ENCODE measurements at places on chromosomes 2 and 18.

- DNase-seq: no peak
These were observed 186.4 kb downstream of the TNS1 start for GRCh38 chr2:217816396-217816869.

GRCh38 chr18:57959278-57959677 lies 84.7 kb upstream of the NEDD4L start:
- DNase-seq: no peak

DNA sequence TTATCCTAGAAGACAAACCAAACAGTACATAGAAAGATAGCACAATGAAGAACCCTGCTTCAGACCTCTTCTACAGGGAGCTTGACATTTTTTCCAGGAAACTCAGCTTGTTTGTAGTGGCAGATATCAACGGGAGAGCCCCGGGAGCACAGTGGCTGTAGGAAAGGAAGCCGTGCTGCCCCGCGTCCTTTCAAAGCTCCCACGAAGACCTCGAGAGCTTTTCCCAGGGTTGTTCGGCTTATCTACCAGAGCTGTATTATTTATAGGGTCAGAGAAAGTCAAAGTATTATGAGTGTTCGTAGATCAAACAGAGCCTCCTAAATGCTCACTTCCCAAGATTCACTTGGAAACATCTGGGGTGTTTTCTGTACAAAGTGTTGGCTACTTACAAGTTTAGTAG lies 167.1 kb upstream of the COPS8 start:
- no peak for DNase-seq

GRCh38 chr2:26144031-26144430 lies 28.9 kb upstream of the GAREM2 start:
- no peak for DNase-seq

DNA sequence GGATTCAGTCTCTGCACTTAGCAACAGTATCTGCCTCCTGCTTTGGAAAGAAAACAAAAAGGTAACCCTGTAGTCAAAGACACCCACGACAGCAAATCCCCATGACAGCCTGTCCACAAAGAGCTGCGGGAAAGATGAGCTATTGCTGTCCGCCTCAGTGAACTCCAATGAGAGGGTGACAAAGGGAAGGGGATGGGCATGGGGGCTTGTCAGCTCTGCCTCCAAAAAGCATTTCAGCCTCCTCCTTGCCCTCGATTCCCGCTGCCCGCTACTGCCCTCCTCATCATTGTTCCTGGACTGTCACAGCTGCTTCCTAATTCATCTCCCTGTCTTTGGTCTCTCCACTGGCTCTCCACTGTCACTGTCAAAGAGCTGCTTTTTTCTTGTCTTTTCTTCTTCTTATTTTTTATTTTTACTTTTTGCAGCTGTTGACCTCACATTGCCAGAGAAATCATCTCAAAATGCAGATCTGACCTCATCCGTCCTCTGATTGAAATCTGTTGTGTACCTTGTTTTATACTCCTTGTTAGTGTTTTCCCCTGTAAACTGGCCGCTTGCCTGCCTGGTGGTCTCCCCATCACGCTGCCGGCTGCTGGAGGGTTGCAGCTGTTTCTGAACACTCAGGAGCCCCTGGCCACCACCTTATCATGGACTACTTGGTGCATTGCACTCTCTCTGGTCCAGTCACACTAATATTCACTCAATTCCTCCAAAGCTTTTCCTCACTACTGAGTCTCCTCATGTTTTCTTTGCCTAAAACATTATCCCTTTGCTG lies 7.9 kb upstream of the E2F6 start:
- DNase-seq: no peak

DNA sequence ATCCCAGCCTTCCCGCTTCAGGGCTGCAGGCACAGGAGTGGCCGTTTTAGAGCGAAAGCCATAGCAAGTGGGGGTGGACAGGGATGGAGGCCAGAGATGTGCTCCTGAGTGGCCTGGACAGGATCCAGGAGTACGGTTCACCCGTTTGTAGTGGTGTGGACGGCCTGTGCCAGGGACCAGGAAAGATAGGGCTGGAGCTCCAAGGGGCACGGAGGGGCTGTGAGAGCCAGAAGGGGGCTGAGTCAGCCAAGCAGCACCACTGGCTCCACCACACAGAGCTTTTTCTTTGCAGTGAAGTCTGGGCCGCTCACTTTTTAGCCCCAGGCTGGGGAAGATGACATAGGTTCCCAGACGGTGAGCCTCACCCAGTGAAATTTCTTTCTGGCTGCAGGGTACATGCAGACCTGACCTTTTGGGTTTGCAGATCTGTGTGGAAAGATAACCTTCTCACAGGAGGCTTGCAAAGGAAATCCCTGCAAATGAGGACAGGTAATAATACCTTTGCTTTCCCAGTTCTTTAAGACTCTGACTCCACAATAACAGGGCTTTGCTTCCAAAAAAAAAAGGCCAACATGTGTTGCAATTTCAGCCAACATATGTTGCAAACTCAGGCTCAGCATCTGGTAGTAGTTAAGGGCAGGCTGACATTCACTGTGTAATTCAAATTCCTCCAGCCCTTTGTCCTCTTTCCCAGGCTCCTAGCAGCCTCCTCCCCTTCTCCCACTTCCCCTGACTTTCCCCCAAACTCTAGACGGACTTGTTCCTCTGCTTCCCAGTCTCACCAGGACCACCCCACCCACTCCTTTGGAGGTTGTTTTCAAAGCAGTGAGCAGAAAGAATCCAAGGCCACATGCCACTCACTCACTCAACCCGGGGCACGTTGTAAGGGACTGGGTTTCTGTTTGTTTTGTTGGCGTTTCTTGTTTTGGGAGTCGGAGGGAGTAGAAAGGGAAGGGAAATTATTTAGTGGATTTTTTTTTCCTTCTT lies 20.3 kb upstream of the LAPTM4A start:
- DNase-seq: no peak

DNA sequence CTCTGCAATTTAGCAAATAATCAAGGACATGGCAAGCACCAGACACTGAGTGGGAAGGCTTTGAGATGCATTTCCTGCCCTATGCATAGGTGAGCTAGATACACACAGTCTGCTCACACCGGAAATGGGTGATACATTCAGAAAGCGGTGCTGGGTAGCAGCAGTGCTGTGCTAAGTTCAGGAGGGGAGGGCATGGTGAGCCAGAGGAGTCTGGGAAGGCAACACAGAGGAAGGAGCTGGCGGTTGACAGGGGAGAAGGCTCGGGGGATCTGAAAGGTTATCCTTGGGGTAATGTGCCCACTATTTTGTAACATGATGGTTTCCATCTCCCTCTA lies 57.4 kb upstream of the EPAS1 start:
- no peak for DNase-seq

GRCh38 chr2:75054296-75054695 lies 95.9 kb downstream of the POLE4 start:
- DNase-seq: no peak

GRCh38 chr2:240277073-240277806 lies 136.8 kb upstream of the OTOS start:
- no peak for DNase-seq

- no peak for DNase-seq
These were observed 260.8 kb downstream of the CD226 start for GRCh38 chr18:69686861-69687260.

GRCh38 chr2:222927600-222927999 lies 66.8 kb downstream of the ACSL3 start:
- DNase-seq: no peak

GRCh38 chr2:126368758-126369157 lies 287.2 kb upstream of the GYPC start:
- no peak for DNase-seq

GRCh38 chr18:7600528-7601245 lies 33.6 kb downstream of the PTPRM start:
- DNase-seq: no peak

DNA sequence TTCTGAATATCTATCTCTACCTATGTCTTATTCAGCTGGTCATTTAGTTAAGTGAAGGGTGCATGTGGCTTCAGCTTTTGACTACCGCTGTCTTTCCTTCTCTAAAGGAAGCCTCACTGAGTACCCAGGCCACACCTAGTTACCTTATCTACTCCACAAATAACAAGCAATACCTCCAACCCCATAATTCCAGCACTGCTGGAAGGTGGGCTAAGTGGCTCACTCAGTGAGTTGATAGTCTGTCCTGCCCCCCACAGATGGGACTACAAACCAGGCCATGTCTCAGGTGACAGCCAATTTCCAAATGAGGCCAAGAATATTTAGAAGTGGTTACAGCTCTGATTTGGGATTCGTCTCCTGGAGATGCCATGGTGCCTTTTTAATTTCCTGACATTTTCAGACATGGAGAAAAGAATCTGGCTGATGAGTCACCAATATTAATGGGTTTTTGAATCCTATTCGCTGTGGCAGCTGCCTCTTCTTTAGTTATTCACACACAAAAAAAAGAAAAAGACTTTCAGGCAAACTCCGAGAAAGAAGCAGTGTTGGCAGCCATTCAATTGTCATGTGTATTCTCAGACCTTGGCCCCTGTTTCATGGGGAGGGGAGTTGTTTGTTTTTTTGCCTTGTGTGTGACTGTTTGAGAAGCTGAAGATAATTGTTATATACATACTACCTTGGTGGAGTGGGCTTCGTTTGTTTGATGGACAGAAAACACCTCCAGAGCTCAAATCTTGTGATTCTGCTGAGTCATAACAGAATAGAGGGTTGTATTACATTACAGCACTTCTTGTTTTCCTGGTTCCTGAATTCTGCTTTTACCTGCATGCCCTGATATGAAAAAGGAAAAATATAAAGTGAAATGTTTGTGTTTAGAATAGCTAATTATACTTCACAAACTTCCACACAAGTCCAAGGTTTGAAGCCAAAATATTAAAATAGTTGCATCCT lies 64.2 kb downstream of the SCG2 start:
- no peak for DNase-seq

GRCh38 chr2:118470297-118470696 lies 377.2 kb downstream of the EN1 start:
- no peak for DNase-seq

- no peak for DNase-seq
These were observed 21.3 kb downstream of the SCN1A start for GRCh38 chr2:166106431-166107015.

- no peak for DNase-seq
These were observed 9.6 kb downstream of the DCDC2C start for GRCh38 chr2:3712831-3713503.

DNA sequence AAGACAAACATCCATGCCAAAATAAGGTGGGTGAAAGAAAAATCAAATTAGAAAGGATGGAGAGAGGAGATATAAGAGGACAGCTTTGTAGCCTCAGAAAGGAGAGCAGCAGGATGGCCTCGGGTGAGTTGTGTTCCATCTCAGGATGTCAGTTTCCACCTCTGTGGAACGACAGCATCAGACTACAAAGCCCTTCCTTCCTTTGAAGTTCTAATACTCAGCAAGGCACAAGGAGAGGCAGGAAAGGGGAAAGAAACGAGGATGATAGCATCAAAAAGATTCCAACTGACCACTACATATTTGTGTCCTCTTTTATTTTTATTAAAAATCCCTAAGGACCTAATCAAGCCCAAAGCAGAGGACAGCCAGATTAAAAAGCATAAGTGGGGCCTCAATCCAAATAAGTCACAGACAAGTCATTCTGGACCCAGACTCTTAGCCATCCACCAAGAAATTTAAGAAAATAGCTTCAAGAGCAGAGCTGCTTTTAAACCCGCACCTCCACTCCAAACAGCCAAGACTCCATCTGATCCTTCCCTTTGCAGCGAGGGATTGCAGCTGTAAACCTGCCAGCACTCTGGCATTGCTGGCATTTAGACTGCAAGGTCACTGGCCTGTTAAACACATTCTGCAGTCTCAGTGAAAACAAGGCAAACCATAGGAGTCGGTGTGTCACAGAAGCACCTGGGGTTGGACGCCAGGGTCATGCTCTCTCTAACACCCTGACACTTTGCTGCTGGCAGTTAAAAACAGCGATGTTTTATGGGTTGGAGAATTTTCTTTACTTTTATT lies 314.5 kb upstream of the CHAC2 start:
- DNase-seq: no peak

DNA sequence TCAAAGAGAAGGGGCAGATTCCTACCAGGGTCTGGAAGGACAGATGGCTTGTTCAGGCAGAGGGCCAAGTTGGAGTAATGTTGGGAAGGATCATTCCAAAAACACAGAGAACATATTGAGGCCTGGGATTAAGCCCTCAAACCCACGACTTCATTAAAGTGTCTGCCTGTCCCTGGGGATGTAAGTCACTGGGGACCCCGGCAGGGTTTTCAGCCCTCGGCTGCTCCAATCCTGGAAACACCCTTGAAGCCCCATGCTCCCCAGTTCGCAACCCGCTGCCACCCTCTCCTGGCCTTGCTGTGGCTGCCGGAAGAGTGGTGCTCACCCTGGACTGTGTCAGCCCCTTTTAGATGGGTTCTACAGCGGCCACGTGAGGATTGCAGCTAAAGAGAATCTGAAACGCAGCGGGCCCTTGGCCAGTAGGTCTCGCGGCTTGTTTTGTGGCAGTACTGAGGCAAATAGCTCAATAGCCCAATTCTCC lies 79.9 kb downstream of the EPAS1 start:
- DNase-seq: no peak

GRCh38 chr18:61972389-61973264 lies 79.8 kb upstream of the RNF152 start:
- DNase-seq: no peak

DNA sequence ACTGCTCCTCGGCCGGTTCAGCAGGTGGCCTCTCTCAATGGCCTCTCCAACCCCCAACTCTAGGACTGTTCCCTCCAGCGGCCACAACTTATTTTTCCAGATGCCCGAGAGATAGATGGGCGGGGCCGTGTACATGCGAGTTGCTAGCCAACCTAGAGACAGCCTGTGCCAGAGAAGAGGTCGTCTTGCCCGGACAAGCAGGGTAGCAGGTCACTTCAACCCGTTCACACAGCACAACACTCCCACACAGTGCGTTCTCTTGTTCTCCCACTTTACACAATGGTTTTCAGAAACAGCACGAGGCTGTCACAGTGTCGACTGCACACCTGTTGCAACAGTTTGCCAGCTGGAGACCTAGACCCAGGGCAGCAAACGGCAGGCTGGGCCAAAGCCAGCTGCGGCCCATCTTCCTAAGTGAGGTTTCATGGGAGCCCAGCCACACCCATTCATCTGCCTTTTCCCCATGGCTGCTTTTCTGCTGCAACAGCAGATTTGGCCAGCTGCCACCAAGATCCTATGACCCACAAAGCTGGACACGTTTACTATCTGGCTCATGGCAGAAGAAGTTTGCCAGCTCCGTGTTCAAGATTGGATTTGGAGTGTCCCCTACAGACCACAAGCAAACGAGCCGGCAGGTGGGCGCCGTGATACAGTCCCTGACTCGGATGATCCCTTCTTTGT lies 7.3 kb upstream of the PRLH start:
- DNase-seq: no peak

DNA sequence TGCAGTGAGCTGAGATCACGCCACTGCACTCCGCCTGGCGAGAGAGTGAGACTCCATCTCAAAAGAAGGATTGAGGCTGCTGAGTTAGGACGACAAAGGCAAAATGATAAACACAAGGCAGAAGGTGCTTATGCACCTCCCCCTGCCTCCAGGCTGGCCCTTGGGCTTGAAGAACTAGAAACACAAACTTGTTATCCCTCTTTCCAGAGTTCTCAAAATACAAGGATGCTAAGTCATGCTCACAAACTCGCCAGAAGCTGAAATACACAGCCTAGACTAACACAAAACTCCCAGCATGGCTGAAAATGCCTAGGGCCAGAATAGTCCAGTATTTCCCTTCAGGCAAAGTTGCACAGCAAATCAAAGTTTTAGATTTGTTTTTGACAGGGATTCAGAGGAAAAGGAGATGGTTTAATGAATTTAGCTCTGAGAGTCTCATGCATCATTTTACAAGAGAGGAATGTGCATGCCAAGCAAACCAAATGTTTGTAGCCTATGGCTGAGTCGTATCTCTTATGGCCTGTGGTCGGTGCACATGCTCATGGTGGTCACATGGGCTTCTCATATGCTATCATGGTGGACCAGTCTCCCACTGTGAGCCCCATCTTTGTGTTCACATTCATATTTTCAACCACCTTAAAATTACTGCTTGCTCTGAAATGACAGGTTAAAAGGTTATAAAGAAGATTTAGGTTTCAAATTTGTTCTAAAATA lies 16.2 kb upstream of the MREG start:
- no peak for DNase-seq
